ENCODE measurements at places on chromosomes 3 and 15.

GRCh38 chr3:156378871-156379270 is 176.0 kb downstream of the SSR3 start:
- DNase-seq = no peak

DNA sequence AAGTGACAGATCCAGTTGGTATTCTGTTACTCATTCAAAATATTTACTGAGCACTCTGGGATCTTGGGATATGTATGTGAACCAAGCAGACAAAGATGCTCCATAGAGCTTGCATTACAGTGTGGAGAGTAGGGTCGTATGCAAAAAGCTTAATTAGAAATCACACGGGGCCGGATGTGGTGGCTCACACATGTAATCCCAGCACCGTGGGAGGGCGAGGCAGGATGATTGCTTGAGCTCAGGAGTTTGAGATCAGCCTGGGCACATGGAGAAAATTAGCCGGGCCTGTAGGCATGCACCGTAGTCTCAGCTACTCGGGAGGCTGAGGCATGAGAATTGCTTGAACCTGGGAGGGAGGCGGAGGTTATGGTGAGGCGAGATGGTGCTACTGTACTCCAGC is 68.7 kb upstream of the MB21D2 start:
- DNase-seq = no peak

DNA sequence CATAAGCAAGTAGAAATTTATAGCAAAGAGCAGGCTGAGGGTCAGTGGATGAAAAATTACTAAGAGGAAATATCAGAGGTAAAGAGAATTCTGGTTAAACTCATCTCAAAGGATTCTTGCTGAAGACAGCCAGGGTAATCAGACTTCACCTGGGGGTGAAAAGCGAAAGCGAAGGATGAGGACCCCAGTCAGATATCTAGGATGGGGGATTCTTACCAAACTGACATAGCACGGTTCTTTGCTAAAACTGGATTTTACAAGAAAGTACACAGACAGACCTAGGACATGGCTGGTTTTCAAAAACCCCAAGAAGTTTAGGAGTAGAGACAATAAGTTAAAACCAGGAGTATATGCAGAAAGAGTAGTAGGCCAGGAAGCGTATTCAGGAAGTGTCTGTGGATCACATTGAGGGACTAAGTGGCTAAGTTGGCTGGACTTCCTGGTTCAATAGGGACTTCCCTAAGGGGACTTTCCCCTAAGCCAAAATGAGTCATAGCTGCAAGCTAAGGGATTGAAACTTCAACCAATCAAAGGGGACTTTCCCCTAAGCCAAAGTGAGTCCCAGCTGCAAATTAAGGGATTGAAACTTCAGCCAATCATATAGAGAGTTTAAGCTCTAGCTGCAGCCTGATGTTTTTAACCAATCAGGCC is 2.4 kb upstream of the CFAP91 start:
- no peak for DNase-seq

DNA sequence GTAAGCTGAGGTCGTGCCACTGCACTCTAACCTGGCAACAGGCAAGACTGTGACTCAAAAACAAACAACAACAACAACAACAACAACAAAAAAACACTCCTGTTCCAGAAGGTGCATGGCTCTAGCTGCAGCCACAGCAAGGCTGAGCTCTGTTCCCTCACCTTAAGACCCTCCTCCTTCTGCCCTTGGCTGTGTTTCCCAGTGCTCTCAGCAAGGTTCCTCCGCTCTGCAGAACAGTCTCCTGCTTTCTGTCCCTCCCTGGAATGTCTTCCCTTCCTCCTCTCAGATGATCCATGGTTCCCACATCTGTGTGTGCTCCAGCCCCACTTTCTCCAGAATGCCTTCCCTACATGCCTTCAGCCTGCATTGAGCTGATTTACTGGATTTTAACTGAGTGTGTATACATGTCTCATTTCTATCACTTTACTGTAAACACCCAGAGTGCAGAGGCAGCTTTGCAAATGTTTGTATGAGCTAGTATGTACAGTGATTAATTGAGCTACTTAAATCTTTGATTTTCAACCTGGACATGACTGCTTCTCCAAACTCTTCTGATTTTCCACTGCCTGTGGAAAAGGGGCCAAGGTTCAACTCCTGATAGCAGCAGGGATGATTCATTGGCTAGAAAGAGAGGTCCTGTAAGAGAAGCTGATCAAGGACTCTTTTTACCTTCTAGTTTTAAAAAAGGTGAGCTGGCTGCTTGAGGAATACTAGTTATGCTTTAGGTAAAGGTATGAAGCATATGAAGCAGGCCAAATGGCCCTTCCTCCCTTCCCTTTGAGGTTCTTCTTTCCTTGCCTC is 14.7 kb downstream of the ANKUB1 start:
- DNase-seq = no peak

DNA sequence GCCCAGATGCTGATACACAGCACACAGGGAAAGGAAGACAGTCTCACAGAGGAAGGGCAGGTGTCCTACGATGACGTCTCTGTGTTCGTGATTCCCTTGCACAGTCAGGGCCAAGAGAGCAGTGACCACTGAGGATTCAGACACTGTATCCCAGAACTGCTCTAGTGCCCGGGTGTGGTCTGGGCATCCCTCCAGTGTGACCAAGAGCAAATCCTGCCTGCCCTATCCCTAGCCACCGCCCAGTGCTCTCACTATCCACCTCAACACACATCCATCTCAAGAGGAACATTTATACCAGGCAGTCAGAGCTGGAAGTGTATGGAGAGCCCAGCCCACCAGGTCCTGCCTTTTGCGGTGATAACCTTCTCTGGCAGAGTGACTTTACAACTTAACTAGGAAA is 4.1 kb downstream of the PPM1M start:
- no peak for DNase-seq

- DNase-seq = no peak
Measured at GRCh38 chr3:125011941-125012340, 43.9 kb downstream of the HEG1 start.

- no peak for DNase-seq
Measured at GRCh38 chr3:55511895-55512570, 24.9 kb upstream of the WNT5A start.

GRCh38 chr3:21691036-21691435 is 60.0 kb downstream of the ZNF385D start:
- DNase-seq = no peak

DNA sequence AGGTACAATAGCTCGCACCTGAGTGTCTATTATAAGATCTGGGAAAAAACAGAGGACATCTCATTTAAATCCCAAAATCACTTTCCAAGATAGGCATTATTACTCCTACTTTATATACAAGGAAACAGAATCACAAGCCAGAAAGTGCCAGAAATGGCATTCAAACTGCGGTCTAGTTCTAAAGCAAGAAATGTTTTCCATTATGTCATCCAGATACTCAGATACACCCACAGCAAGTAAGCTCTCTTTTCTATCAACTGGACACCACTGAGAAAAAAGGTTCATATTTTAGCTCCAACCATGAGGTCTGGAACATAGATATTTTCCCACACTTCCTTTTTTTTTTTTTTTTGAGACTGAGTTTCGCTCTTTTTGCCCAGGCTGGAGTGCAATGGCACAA is 8.1 kb downstream of the SLC33A1 start:
- no peak for DNase-seq

DNA sequence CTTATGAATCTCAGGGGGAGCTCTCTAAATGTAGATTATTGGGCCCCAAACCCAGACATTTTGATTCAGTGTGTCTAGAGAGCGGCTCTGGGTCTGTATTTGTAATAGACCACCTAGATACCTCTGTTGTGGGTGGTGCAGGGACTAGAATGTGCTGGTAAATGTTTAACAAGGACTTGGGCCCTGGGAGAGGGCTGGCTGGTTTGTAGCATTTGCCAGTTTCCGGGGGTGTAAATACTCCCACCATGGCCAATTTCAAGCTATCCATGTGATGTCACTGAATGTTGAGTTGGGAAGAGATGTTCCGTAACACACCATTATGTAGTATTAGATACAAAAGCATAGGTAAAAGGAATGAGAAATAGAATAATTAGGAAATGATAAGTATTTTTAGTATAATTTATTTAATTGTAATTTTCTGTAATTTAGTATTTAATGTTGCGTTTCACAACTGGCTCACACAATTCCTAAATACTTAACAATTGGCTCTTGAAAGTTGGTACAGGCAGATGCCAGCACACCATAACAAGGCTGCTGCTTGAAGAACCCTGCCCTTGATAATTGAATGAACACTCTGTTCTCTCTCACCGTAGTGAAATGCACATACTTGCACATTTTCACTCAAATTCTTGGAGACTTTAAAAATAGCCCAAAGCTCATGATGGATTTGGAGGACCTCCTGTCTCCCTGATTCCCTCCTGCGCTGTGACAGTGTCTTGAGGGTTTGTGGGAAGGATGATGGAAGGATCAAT is 359.2 kb upstream of the PROK2 start:
- DNase-seq = no peak
